Amniotic stem cell (primary cell): ENCODE measurements at places on chromosomes 1 and 21.
A peak's percentile ranks its signal among the peaks of the same experiment; 100 is the strongest.

DNA sequence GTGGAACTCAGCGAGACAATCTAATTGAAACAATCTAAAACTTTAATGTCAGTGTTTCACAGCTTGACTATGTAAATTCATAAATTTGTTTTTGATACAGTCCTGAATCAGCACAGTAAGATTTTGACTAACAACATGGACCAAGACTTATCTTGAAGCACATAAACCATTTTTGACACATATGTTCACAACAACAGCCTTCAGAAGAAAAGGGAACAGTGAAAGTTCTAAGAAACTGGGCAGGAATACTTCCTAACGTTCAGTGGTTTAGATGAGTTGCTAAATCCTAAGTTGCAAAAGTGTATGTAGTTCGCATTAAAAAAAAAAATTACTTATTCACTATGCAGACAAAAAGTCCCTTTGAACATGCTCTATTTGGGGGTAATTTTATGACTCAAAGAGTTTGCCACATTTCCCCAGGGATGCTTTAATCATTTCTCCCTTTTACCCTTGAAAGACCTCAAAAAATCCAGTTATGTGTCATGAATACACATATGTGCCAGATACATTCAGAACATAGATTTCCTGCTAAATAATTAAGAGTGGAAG is 120.2 kb downstream of the MRPL39 start:
- no peak for DNase-seq

DNA sequence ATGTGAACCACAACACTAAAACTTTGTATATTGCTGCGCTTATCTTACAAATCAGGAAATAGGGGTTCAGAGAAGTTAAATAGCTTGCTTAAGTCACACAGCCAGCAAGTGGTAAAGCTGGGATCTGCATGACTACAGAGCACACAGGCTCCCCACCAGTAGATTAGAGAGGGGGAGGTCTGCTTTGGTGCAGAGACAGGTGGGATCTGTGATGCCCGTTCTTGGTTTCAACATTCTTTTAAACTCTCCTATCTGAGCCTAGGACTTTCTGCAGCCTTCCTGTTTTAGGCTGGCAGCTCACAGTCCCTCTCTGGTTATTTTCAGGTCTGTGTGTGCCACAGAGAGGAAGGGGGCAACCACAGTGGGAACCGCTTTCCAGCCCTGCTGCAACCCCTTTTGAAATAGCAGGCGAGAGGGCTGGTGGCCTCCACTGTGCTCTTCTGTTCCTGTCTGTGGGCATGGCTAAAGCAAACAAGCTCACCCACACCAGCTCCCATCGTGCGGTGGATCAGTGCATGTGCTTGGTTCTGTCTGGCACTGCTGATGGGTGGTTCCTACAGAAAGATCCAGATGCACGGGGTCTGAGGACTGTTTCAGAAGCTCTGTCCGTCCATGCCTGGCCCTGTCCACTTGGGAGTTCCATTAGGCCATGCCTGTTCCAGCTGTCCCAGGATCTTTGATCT is 1.7 kb upstream of the IL6R start:
- DNase-seq: no peak

DNA sequence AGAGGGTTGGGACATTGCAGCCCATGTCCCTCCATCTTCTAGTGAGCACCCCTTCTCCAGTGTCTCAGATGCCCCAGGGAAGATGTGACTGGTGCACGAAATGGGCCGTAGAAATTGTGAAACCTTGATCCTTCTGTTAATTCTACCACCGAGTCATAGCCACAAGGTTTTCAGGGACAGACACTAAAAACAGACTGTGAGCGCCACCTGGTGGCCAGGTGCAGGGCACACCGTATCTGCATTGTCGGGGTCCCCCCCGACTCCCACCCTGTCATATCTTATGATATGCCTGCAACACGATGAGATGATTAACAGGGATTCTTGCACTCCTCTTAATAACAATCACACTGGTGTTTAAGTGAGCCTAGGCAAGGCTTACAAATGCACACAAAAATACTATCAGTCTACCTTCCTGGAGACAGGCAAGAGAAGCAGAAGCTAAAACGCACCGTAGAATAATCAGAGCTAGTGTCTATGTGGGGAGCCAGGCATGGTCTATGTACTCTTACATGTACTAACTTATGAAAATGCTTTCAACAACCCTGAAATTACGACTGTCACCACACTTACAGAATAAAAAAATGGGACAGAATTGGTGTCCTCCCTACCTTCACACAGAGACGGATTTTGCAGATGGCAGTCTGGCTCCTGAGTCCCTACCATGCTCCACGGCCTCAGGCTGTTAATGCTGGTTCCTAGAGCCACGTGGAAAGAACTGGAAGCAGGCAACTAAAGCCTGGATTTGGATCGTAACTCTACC is 57.9 kb downstream of the FHAD1 start:
- no peak for DNase-seq

DNA sequence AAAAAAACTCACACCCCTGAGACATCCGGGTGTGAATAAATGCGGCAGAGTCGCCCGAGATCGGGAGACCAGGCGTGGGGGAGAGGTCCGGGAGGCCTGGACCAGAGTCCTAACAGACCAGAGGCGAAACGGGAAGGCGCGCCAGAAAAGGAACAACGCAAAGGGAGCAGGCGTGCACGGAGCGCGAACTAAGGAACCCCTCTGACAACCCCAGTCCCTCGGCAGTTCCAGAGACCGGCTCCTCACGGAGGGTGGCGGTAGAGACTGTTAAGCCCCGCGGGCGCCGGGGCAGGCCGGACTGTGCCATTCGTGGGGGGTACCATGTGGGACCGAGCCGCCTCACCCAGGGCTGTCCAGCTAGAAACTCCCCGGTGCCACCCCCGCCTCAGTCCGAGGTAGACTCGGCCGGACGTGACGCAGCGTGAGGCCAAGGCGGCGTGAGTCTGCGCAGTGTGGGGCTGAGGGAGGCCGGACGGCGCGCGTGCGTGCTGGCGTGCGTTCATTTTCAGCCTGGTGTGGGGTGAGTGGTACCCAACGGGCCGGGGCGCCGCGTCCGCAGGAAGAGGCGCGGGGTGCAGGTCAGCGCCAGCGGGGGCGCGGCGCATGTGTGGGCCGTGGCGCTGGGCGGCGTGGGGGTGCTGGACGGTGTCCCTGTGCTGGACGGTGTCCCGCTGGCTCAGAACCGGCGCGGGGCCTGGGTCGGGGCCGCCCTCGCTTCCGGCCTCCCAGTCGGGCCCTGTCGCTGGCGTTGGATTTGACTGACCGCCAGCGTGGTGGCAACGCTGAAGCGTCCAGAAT is at the start of gene PARK7:
PARK7 (plus strand) TSS at position 496 of the 798 bp plus-strand sequence. CDS start 1,075 bp downstream, outside the sequence.
- peak; percentile 97 for DNase-seq

- DNase-seq: no peak
Observed at GRCh38 chr1:234535763-234536515, 57.0 kb upstream of the TARBP1 start.

- DNase-seq: no peak
Observed at GRCh38 chr21:44912158-44912473, 8.6 kb downstream of the ITGB2 start.

GRCh38 chr21:45448810-45449657 is 44.1 kb downstream of the COL18A1 start:
- no peak for DNase-seq

- no peak for DNase-seq
Observed at GRCh38 chr1:226201029-226201593, 14.6 kb upstream of the ACBD3 start.

DNA sequence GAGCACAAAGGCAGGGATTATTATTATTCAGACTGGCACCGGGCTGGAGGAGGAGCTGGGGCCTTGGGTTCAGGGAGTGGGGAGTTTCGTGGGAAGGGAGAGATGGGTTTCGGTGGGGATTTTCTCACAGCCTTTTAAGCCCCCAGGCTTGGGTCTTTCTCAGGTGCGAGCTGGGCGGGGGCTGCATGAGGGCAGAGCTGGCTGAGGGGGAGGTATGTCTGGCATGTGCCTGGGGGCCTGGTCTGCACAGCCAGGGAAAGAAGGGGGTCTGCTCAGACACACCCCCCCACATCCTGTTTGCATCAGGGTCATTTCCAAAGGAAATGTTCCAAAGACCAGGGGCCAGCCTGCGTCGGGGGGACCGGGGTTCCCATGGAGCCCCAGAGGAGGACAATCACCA is 21.6 kb downstream of the GRHL3 start:
- DNase-seq: no peak

- DNase-seq: no peak
Observed at GRCh38 chr1:28985427-28985826, 71.1 kb downstream of the EPB41 start.

DNA sequence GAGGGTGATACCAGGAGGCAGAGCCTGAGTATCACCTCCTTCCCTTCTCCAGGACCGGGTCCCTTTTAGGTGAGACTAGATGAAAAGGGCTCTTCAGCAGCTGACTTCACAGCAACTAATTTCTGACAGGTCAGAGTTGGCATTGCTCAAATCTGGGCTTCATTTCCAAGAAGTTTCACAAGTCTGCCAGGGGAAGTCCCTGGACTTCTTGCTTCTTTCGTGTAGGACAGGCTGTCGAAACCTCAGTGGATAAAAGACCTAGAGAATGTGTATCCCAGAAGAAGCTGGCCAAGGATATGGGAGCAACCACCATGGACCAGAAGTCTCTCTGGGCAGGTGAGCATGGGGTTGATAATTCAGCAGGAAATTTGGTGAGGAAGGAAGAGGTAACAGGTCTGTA is at the start of gene CHI3L2:
CHI3L2 (plus strand) TSS at position 280 of the 400 bp plus-strand sequence; CDS start at position 297, 17 bp downstream.
- no peak for DNase-seq

- no peak for DNase-seq
Observed at GRCh38 chr1:8525216-8525557, 207.3 kb downstream of the SLC45A1 start.

DNA sequence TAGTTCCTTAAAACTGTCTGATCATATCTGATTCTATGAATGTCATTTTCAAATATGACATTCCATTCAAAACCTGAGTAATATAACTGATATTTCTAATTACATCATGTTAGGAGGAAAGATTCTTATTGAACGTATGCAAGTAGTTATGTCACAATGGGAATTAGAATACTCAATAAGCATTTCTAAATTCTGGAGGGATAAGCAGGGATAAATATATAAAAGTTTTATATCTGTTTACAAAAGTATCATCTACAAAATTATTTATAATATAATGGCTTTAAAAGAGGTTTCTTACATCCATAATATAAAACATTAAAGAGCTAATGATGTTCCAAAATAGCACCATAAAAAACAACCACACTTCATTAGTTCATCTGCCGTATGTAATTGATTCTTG is at the start of gene OR14A2:
OR14A2 (minus strand) TSS at position 101 of the 400 bp plus-strand sequence.
- DNase-seq: no peak

GRCh38 chr1:247102381-247102780 is 1.8 kb downstream of the ZNF669 start:
- no peak for DNase-seq

DNA sequence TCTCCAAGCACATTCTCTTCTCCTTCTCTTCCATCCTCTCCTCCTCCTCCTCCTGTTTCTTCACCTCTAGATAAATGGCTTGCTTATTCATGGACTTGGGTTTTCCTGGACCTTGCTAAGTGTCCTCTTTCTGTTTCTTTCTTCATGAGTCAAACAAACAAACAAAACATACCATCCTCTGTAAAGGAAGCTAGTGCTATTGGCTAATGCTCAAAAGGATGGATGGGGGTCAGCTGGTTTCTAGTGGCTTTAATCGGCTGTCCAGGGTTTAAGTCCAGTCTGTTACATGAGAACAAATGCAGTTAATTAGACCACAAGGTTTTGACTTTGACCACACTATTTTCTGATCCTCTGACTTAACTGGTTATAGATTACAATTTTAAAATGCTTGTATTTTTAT is 83.8 kb upstream of the TSPAN2 start:
- no peak for DNase-seq

GRCh38 chr1:228513236-228513900 is 26.2 kb downstream of the RNF187 start:
- DNase-seq: no peak

GRCh38 chr21:31403596-31404333 is 59.7 kb upstream of the TIAM1 start:
- DNase-seq: no peak

DNA sequence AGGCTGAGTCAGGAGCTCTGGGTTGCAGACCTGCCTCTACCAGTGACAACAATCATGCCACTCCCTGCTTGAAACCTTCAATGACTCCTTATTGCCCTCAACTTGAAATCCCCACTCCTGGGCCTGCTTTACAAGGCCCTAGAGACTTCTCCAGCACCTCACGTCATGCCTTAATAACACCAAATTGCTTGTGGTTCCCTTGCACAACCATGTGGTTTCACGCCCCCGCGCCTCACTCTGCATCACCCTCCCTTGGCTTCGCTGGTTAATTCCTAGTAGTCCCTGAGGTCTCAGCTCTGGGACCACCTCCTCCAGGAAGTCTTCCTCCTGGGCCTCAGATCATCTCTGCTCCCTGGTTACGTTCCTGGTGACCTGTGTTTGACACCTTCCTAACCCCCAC is 33.0 kb downstream of the EPHA2 start:
- DNase-seq: no peak

GRCh38 chr1:198937231-198938031 is 298.6 kb downstream of the PTPRC start:
- DNase-seq: peak; percentile 85

DNA sequence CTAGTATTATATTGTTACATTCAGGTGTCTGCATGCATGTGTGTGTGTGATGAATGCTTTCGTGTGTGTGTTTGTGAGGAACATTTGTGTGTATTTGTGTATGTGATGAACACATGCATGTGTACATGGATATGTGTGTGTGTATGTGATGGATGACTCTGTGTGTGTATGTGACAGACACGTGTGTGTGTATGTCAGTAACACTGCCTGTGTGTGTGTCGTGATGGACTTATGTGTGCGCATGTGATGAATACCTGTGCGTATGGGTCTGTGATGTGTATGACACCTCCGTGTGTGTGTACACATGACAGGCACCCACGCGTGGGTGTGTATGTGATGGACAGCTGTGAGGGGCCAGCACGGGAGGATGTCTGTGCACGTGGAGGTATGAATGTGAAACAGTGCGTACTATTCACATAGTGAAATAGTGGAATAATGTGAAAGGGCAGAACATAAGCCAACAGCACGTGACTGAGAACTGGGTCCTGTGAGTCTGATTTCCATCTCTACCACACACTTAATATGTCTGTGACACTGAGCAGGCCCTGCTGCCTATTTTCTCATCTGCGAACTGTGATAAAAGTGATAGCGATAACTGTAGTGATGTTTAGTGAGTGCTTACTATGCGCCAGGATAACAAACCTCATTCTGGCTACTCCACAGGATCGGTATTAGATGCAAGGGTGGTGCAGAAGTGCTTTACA is 41.8 kb upstream of the CSF3R start:
- no peak for DNase-seq

GRCh38 chr1:87905651-87906050 is 577.0 kb downstream of the LMO4 start:
- no peak for DNase-seq
